CD4-positive, alpha-beta T cell treated with Interleukin-12 subunit alpha and Interleukin-12 subunit beta, for 1 hour (primary cell): ENCODE measurements at places on chromosomes 12 and 14.

DNA sequence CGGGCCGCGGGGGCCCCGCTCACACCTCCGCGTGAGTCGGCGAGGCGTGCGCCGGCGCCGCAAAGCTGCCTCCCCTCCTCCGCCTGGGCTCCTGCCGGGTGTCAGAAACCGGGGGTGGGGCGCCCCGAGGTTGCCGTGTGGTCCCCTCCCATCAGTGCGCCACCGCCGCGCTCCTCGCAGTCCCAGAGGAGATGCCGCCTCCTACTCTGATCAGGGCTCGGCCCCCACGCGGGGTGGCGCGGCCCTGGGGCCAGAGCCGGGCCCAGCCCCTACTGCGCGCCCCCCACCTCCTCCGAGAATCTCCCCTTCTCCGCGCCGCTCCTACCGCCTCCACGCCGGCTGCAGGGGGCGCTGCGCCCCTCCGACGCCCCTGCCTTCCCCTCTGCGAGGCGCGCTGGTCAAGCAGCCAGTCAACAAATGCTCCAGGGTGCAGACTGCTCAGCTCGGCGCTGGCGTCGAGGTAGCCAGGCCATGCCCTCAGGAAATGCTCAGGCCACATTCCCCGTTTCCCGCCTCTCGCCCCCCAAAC, 467 bp upstream of the JAG2 start:
- peak; percentile 42 for DNase-seq

DNA sequence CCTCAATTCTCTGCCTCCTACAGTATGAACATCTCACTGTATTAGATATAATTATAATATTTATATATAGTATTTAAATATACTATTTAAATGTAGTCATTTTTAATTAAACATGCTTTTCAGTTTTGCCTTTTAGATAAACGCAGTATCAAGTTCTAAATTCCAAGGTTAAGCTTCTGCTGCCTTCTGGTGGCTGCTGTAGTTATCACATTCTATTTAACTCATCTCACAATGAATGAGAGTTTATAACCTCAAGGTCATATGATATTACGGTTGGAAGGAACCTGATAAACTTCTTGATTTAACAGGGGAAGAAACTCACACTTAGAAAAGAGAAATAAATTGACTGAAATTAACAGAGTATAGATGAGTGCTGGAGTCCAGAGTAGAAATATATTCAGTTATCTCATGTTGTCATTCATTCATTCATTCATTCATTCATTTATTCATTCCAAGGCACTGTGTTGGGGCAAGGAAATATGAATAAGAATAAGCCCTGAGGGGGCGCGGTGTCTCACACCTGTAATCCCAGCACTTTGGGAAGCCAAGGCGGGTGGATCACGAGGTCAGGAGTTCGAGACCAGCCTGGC, 31.9 kb downstream of the GUCY2C start:
- peak; percentile 62 for DNase-seq

DNA sequence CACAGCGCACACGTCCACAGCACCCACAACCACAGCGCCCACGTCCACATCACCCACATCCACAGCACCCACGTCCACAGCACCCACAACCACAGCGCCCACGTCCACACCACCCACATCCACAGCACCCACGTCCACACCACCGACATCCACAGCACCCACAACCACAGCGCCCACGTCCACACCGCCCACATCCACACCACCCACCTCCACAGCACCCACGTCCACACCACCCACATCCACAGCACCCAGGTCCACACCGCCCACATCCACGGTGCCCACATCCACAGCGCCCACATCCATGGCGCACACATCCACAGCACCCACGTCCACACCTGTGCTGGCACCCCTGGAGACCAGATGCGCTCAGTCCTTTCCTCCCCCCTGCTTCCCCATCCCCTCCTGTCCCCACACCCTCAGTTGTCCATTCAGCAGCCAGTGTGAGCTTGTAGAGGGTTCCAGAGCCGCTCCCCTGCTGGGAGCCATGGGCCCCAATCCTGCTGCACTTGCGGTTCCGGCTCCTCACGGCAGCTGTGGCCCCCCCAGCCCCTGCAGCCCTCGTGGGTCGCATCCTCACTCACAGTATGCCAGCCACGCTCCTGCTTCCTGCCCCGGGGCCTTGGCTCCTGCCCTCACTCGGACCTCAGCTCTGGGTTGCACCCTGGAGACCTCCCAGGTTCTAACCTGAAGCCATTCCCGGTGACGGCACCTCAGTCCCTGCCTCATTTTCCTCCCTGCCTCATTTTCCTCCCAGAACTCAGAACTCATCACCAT, 37.8 kb downstream of the GALNT9 start:
- DNase-seq = no peak

DNA sequence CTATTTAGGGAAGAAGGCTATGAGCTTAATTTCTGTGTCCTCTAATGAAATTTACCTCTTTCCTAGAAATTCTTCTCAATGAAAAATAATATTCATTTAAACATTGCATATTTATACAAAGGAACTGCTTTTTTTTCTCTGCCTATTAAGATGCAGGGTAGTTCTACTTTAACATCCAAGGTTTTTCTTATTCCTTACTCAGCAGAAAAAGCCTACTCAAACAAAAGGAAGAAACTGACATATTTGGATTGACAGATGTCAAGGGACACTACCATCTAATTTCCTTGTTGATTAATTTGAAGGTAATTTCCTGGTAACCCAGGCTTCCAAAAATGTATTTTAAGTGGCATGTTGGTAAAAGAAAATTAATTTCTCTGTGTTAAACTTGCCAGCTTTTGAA, 192.3 kb downstream of the EGLN3 start:
- no peak for DNase-seq

DNA sequence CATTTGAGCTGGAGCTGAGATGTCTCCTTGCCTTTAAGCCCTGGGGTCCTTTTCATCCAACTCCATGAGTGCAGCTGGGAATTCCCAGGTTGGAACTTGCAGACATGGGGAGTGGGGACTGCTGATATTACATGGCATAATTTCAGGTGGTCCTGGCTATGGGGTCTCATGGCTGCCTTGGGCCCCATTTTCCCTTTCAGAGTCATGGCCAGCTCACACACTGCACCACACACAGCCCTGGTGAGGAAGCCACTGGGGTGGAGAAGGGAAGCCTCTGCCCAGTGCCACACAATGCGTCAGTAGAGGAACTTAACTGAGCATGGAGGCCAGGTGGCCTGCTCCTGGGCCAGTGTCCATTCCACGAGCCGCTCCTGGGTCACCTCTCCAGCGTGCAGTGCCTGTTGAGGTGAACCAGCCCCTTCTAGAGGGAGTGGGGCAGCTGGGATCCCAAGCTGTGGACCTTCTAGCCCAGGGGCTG, 17.3 kb upstream of the KRT86 start:
- no peak for DNase-seq

- no peak for DNase-seq
Observed at GRCh38 chr12:89875225-89875624, 166.6 kb upstream of the ATP2B1 start.

DNA sequence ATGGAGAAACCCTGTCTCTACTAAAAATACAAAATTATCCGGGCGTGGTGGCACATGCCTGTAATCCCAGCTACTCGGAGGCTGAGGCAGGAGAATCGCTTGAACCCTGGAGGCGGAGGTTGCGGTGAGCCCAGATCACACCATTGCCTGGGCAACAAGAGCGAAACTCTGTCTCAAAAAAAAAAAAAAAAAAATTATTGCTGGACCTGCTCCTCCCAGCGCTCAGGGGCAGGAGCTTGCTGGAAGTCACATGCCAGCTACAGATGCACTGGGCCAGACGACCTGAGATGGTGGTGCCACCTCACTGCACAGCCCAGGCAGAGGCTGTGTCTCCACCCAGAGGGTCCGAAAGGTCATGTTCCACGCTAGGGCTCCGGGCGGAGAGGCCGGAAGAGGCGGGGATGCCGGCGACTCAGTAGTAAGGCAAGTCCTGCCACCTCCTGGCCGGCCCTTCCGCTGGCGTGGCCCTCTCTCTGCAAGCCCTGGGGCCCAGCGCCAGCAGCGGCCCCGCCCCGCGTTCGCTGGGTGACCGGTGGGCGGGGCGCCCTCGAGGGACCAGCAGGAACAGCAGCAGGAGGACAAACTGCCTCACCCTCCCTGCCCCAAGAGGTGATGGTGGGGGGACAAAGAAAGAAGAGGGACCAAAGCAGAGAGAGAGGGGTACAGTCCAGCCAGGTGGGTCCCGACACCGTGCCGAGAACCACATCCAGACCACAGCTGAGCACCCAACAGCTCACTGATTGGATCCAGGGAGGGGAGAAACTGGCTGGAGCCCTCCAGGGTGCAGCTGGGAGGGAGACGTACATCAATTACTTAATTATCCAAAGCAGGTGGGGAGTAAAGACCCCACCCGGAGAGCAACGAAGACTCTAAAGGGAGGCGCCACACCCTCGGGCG, 3.6 kb upstream of the RHOF start:
- DNase-seq = no peak

DNA sequence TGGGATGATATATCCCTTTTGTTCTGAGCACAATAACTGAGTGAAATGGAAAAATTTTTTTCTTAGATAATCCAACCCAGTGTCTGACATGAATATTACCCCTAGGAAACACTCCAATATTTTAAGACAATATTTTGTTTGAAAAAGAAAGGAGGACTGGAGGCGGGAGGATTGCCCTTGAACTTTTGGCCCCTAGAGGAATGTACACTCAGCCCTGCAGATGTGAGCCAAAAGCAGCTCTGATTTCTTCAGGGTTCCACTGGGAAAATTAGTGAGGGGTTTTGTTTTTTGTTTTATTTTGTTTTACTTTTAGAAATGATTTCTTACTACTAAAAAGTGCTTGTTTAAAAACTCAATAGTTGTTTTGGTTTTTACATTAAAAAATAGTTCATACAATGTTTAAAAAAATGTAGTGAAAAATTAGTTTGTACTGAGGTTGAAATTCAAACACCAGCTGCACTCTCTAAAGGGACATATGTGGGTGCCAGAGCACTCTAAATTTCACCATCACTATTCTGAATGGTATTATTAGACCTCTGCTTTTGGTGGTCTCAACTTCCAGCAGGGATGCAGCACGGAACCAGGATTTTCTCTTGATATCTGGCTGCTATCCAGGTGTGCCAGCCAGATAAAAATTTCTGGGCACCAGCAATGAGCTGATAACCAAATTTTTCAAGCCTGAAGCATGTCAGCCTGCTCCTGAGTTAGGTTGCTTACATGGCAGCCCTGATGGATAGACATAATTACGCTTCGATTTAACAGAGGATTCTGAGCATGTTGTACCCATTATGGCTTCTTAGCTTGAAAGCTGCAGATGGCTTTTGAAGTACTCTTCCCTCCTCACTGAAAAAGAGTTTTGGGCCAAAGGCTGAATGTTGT, 141.9 kb downstream of the ANO6 start:
- DNase-seq = no peak

- no peak for DNase-seq
Observed at GRCh38 chr12:96497855-96498254, 8.5 kb downstream of the CFAP54 start.

GRCh38 chr14:101010293-101010692, 106.8 kb upstream of the RTL1 start:
- DNase-seq = no peak

DNA sequence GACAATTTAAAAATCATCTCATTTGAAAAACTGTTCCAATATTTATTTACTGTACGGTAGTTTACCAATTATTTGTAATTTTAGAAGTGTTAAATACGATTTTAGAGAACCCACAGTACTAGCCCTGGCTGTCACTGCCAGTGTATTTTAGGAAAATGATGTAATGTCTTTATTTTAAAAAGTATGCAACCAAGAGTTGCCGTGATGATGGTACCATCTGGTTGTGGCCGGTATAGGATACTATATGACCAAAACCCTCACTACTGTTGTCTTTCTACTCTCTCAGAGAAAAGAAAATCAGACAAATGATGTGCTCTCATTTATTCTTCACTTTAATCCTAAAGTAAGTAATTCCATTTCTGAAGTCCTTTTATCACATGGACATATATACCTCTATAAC, 395.0 kb downstream of the FOXG1 start:
- DNase-seq = no peak

DNA sequence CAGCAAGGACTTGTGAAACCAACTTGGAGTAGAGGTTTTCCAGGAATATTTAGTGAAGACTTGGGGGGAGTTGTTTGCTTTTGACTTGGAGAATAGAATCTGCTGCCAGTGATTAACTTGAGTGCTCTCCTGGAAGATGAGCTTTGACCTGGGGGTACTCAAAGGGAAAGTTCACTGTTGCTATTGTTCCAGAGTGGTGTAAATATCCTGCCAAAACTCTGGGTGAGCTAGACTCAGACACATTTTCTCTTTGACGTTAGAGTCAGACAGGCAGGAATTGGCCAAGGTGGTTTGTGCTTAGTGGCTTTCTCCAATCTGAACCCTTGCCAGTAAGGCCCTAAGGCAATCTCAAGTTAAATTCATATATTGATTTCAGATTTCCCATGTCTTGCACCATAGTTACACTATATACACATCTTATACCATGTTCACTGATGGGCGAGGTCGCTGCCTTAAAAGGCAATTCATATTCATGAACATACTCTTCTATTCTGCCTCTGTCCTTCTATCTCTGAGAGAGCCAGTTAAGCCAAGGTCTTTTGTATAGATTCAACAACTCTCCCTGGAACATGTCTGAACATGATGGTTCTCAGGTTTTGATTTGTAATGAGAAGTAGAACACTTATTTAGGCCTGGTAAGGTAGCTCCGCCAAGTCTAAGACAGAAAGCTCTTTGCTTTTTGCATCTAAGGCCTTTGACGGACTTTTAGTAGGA, 204.6 kb upstream of the SLC38A2 start:
- DNase-seq = no peak

DNA sequence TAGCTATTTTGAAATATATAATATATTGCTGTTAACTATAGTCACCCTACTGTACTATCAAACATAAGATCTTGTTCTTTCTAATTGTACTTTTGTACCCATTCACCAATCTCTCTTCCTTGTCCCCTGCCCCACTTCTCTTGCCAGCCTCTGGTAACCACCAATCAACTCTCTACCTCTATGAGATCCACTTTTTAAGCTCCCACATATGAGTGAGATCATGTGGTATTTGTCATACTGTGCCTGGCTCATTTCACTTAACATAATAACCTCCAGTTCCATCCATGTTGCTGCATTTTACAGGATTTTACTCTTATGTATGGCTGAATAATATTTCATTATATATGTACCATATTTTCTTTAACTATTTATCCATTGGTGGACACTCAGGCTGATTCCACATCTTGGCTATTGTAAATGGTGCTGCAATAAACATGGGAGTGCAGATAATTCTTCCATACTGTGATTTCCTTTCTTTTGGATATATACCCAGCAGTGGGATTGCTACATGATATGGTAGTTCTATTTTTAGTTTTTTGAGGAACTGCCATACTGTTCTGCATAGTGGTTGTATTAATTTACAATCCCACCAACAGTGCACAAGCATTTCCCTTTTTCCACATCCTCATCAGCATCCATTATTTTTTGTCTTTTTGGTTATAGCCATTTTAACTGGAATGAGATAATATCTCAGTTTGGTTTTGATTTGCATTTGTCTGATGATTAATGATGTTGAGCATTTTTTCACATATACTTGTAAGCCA, 33.5 kb upstream of the SPIC start:
- no peak for DNase-seq
